ENCODE measurements at places on chromosomes 2 and 18. TPM values are rescaled to one million over a fixed set of nuclear protein-coding genes. Genes with fewer than 3 reads are reported as not detected.

ARHGEF4 gene
- 0.83 TPM for total RNA-seq

CRYBA2 gene
- not detected for total RNA-seq

HTR2B gene
- 92.5 TPM for total RNA-seq

ABCA12 gene
- under 0.01 TPM for total RNA-seq

SAG gene
- total RNA-seq = not detected

PRLH gene
- not detected for total RNA-seq

SERPINB5 gene
- not detected for total RNA-seq

REG1A gene
- not detected for total RNA-seq

TUBB6 gene
- 408 TPM for total RNA-seq

COL4A4 gene
- 0.51 TPM for total RNA-seq

LYG1 gene
- 0.50 TPM for total RNA-seq

TMEM178A gene
- total RNA-seq = 0.26 TPM

ILKAP gene
- 24.9 TPM for total RNA-seq

XDH gene
- total RNA-seq = under 0.01 TPM

REG3A gene
- not detected for total RNA-seq

ANKRD30B gene
- total RNA-seq = under 0.01 TPM

REEP1 gene
- not detected for total RNA-seq

ZNF521 gene
- 23.6 TPM for total RNA-seq

B4GALT6 gene
- 1.5 TPM for total RNA-seq

CHRND gene
- total RNA-seq = not detected

ZSWIM2 gene
- total RNA-seq = under 0.01 TPM

VAMP8 gene
- total RNA-seq = 2.1 TPM

SP100 gene
- 93.0 TPM for total RNA-seq

DYSF gene
- total RNA-seq = not detected

CDH2 gene
- 2.0 TPM for total RNA-seq

ZNF407 gene
- total RNA-seq = 13.9 TPM

TXNDC9 gene
- 46.7 TPM for total RNA-seq

ST6GAL2 gene
- total RNA-seq = not detected

GPR39 gene
- total RNA-seq = 1.3 TPM

HOXD8 gene
- not detected for total RNA-seq

HDHD2 gene
- total RNA-seq = 15.0 TPM

TBR1 gene
- not detected for total RNA-seq
